ENCODE measurements at places on chromosomes 3 and 15.

- H3K36me3 ChIP-seq: no peaks in the 10 kb centered on the region
- no peaks in the 10 kb centered on the region for H3K27me3 ChIP-seq
- no peak overlapping the region for H3K4me3 ChIP-seq
- peak overlapping the region; percentile 42 for H3K27ac ChIP-seq
- peaks cover 13% of the 10 kb centered on the region for H3K4me1 ChIP-seq
These were observed 20.3 kb upstream of the DGKG start for GRCh38 chr3:186382217-186382885.

DNA sequence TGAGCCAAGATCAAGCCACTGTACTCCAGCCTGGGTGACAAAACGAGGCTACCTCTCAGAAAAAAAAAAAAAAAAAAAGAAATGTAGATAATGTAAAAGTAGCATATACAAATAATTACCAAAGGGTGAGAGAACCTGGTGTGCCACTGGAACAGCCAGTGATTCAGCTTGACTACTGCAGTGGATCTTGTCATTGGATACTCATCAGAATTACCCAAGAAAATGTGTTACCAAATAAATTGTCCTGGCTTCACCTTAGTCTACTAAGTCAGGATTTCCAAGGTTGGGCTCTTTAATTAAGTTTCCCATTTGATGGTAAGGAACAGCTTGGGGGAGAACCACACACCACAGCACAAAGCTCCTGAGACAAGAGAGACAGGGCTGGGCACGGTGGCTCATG is 1.5 kb downstream of the NICN1 start:
- peaks cover 30% of the 10 kb centered on the region for H3K4me1 ChIP-seq
- H3K27ac ChIP-seq: no peak overlapping the region
- no peak overlapping the region for H3K4me3 ChIP-seq
- no peaks in the 10 kb centered on the region for H3K27me3 ChIP-seq
- H3K36me3 ChIP-seq: peaks cover 28% of the 10 kb centered on the region
- no peak for DNase-seq

DNA sequence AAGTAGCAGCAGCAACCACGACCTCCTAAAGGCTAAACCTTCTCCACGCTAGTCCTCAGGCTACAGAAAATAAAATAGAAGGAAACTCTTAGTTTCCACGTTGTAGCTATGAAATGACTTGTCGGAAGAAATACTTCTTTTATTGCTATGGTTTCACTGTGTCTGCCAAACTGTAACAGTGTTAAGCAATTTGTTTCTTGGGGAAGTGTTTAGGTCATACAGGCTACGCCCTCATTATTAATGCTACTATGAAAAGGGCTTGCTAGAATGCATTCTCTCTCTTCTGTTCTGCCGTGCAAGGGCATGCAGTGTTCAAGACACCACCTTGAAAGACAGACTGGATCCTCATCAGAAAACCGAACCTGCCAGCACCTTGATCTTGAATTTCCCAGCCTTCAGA is 462.7 kb downstream of the PLOD2 start:
- peak; percentile 66 for DNase-seq
- H3K27me3 ChIP-seq: no peaks in the 10 kb centered on the region
- no peak overlapping the region for H3K27ac ChIP-seq
- no peak overlapping the region for H3K4me3 ChIP-seq

DNA sequence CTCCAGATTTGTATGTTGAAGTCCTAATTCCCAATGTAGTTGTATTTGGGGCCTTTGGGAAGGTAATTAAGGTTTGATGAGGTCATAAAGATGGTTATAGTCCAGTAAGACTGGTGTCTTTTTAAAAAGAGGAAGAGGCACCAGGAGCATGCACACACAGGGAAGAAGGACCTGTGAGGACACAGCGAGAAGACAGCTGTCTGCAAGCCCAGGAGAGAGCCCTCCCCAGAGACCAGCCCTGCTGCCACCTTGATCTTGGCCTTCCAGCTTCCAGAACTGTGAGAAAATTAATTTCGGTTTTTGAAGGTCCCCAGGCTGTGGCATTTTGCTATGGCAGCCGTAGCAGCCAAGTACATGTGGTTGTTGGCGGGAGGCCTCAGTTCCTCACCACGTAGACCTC is 32.8 kb upstream of the TSEN2 start:
- H3K4me3 ChIP-seq: no peak overlapping the region
- H3K36me3 ChIP-seq: no peaks in the 10 kb centered on the region
- no peak for DNase-seq
- no peaks in the 10 kb centered on the region for H3K4me1 ChIP-seq

DNA sequence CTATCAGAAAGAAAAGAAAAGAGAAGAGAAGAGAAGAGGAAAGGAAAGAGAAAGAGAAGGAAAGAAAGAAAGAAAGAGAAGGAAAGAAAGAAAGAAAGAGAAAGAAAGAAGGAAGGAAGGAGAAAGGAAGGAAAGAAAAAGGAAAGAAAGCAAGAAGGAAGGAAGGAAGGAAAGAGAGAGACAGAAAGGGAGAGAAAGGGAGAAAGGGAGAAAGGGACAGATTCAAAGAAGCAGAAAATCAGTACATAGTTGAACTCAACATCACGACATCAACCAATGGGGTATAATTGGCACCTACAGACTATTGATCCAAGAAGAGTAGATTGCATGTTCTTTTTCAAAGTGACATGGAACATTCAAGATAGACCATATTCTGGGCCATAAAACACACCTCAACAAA is 45.2 kb downstream of the HOMER2 start:
- H3K27me3 ChIP-seq: no peaks in the 10 kb centered on the region
- no peak for DNase-seq
- H3K36me3 ChIP-seq: no peaks in the 10 kb centered on the region
- H3K27ac ChIP-seq: no peak overlapping the region
- H3K4me3 ChIP-seq: no peak overlapping the region

GRCh38 chr3:59549962-59550361 is 500.1 kb upstream of the CFAP20DC start:
- H3K4me3 ChIP-seq: no peak overlapping the region
- H3K27ac ChIP-seq: no peak overlapping the region
- H3K36me3 ChIP-seq: no peaks in the 10 kb centered on the region
- H3K27me3 ChIP-seq: no peaks in the 10 kb centered on the region

DNA sequence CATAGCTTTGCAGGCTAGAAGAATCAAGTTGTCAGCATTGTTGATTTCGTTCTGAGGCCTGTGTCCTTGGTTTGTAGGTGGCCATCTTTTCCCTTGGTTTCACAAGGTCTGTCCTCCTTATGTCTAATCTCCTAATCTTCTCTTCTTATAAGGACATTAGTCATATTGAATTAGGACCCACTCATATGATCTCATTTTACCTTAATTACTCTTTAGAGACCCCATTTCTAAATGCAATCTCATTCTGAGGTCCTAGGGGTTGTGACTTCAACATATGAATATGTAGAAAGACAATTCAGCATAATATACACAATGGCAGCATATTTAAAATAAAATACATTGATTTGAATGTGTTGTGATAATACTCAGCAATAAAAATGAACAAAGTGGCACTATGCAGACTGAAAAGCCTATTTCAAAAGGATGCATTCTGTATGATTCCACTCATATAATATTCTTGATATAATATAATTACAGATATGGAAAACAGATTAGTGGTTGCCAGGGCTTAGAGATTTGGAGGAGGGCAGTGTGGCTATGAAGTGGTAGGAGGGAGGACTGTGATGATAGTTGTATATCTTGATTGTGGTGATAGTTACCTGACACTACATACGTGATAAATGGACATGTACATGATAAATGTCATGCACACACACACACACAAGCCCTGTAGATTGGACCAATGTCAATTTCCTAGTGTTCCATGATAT is 431.0 kb downstream of the EPHA6 start:
- DNase-seq: no peak
- H3K4me1 ChIP-seq: no peaks in the 10 kb centered on the region
- no peak overlapping the region for H3K4me3 ChIP-seq

DNA sequence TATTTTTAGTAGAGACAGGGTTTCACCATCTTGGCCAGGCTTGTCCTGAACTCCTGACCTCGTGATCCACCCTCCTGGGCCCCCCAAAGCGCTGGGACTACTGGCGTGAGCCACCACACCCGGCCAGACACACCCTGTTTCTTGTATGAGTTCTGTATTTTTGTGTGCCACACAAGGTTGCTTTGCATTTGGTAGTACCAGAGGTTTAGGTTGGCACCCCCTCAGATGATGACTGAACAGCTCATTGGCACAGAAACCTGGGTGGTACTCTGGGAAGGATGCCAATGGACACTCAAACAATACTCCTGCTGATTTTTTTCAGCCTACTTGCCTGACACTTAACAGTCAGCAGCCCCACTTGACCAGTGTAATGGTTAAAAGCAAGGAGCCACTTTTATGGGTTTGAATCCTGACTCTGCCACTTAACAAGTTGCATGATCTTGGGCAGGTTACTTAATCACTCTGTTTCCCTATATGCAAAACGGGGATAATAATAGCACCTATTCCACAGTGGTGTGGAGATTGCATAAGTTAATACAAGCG is 39.2 kb upstream of the BCL2A1 start:
- no peaks in the 10 kb centered on the region for H3K36me3 ChIP-seq
- H3K4me3 ChIP-seq: no peak overlapping the region
- H3K4me1 ChIP-seq: no peaks in the 10 kb centered on the region
- no peak overlapping the region for H3K27ac ChIP-seq

GRCh38 chr3:54875596-54876268 is 52.1 kb downstream of the LRTM1 start:
- H3K27me3 ChIP-seq: no peaks in the 10 kb centered on the region
- no peak overlapping the region for H3K27ac ChIP-seq
- H3K4me1 ChIP-seq: no peaks in the 10 kb centered on the region
- DNase-seq: no peak
- no peak overlapping the region for H3K4me3 ChIP-seq

- no peaks in the 10 kb centered on the region for H3K27me3 ChIP-seq
- H3K4me1 ChIP-seq: no peaks in the 10 kb centered on the region
- no peak for DNase-seq
- no peak overlapping the region for H3K27ac ChIP-seq
- H3K36me3 ChIP-seq: no peaks in the 10 kb centered on the region
These were observed 38.5 kb downstream of the ARPP21 start for GRCh38 chr3:35677797-35678196.

- H3K4me3 ChIP-seq: no peak overlapping the region
- no peaks in the 10 kb centered on the region for H3K27me3 ChIP-seq
- H3K27ac ChIP-seq: no peak overlapping the region
- no peak for DNase-seq
These were observed 2.9 kb upstream of the TM4SF19 start for GRCh38 chr3:196341137-196341536.

DNA sequence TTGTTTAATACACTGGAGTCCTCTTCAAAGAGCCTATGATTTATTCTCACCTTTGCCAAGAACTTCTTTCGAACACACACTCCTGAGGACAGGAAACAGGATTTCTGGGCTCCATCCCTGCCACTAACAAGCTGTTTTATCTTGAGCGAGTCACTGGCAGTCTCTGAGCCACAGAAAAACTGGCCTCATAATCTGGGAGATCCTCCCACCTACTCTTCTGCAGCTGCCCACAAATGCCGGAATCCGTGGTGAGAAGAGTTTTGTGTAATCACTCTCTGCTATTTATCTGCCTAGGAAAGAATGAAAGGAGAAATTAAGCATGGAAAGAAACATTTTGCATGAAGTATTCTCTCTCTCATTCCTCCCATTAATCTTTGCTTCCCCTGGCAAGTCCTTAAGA is 172.0 kb upstream of the TRIM42 start:
- H3K4me3 ChIP-seq: no peak overlapping the region
- no peak for DNase-seq
- no peaks in the 10 kb centered on the region for H3K27me3 ChIP-seq
- H3K27ac ChIP-seq: no peak overlapping the region
- no peaks in the 10 kb centered on the region for H3K36me3 ChIP-seq

DNA sequence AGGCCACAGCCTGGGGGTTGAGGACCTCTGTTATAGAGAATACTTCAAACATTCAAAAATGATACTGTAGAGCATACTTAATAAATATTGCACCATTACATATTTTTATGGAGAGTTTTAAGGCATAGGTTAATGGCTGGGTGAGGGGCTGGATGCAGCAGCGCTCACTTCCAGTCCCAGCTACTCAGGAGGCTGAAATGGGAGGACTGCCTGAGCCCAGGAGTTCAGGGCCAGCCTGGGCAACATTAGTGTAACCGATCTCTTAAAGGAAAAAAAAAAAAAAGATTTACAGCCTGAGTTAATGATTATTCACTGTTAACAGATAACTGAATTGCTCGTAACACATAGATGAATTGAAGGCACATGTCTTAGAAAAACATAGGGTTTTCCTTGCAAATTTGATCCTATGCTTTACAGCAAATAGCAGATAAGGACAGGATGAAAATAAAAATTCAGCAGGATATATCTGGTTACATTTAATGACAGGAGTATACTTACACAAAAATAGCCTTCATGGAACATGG is 282.9 kb downstream of the TBC1D5 start:
- no peak for DNase-seq
- H3K27me3 ChIP-seq: no peaks in the 10 kb centered on the region
- H3K36me3 ChIP-seq: no peaks in the 10 kb centered on the region
- no peak overlapping the region for H3K27ac ChIP-seq
- H3K4me3 ChIP-seq: no peak overlapping the region

Data from stomach (tissue), 19 donors.